ENCODE measurements at places on chromosomes 16 and 17.

- DNase-seq, result no peak
Measured at GRCh38 chr16:63568164-63568563, 1531.9 kb upstream of the CDH8 start.

GRCh38 chr17:8368193-8368592 is 8.3 kb downstream of the KRABD2 start:
- no peak for DNase-seq

DNA sequence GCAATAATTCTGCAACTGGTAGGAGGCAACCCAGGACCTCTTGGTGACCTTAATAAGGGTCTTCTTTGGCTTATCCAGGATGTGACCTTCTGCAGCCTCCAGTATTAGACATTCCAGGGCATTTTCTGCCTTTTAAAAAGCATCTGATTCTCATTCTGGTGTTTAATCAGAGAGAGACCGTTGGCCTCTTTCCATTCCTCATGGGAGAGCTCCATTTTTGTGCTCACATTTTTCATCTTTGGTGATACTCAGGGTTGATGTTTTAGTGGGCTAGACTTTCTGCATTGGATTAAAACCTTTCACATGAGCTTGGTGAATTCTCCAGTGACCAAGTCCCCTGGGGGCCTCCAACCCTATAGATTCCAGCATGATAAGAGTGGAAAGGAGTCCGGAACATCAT is 150.2 kb upstream of the CACNG5 start:
- no peak for DNase-seq

- no peak for DNase-seq
Measured at GRCh38 chr17:76988796-76989195, 120.6 kb downstream of the MGAT5B start.

DNA sequence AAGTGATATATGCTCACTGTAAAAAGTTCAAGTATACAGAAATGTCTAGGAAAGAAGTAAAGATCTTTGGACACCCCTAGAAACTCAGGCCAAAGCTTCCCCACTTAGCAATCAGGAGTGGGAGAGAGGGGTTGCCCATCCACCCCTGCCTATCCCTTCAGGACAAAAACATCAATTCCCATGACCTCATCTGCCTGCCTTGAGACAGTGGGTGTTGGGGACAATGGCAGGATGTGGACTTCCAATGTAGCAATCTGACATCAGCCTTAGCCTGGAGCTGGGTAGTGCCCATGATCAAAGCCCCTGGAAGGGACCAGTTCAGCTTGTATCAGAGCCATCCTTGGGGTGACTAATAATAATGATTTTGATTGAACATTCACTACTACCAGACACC is 18.1 kb downstream of the ITPRIPL2 start:
- DNase-seq, result no peak

- DNase-seq, result no peak
Measured at GRCh38 chr16:15644267-15644961, 1.5 kb upstream of the MARF1 start.

DNA sequence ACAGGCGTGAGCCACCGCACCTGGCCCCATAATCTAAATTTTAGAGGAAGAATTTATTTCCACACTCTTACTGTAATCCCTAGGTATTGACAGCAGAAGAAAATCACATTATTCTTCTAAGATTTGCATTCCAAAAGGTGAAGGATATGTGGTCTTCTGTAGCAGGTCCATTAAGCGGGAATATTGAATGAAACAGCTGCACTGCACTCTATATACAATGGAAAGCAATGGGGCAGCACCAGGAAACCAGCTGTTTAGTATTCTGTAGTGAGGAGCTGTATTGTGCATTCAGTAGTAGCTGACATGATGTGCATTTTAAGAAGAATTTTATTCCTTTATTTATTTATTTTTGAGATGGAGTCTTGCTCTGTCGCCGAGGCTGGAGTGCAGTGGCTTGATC is 49.6 kb downstream of the PSMD12 start:
- no peak for DNase-seq

DNA sequence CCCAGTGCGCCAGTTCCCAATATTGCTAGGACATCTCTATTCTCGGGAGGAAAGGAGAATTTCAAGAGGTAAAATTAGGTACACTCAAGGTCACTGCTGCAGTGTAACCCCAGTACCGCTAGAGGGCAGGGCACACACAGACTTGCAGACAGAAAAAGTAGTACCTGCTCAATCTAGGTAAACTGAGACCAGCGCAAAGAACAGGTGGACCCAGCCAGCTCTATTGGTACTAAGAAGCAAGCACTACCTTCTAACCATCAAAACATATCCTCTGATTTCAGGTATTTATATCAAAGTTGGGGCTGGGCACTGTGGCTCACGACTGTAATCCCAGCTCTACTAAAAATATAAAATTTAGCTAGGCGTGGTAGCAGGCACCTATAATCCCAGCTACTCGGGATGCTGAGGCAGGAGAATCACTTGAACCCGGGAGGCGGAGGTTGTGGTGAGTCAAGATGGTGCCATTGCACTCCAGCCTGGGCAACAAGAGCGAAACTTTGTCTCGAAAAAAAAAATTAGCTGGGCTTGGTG is 3.6 kb upstream of the WDR81 start:
- DNase-seq, result peak; percentile 86

DNA sequence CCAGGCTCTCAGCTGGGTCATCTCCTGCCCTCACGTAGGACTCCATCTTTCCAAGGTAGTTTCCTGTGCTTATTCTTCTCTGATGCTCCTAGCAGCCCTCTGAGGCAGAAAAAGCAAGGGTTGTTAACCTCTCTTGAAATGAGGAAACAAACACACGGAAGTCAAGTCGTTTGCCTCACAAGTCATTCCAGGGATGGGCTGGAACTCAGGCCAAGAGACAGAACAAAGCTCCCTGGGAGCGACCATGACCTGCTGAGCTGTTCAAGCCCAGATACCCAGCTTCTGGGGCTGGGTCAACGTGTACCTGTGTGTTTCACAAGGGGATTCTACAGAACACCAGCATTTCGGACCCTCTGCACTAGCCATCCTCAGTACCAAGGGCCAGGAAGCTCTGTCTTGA is 28.1 kb downstream of the SRL start:
- no peak for DNase-seq

DNA sequence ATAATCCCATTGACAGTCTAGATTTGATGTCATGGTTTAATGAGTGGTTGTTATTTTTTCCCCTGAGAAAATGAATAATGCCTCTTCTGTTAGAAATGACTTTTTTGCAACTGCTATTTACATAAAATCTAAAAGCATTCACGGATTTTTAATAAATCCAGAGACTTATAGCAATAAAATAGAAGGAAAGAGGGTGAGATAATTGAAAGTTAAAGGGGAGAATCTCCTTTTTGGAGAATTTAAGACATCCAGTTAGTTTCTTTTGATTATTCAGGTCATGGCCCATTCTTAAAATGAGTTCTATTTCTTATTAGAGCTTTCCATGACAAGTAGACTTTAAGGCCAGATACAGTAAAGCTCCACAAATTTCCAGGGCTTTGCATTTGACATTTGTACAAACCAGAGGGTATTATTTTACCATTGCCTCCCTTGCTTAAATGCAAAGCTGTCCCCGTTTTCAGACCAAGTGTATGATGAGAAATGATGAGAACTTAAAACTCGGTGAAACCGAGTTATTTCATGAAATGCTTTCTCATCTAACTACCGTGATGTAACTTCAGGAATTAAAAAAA is 789.0 kb upstream of the SOX9 start:
- DNase-seq, result no peak

DNA sequence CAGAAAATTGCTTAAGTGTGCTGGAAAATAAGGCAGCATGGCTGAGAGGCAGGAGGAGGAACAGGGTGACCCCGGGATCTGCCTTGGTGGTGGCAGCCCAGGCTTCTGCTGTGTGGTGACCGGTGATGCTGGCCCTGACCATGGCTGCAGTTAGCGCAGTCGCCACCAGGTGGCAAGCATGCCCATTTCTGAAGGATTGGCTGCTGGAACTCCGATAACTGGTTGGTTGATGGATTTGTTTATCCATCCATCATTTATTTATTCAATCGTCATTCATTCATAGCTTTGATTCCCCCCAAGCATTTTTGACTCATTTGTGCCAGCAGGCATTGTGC is 29.1 kb upstream of the ITGA3 start:
- DNase-seq, result peak; percentile 95

DNA sequence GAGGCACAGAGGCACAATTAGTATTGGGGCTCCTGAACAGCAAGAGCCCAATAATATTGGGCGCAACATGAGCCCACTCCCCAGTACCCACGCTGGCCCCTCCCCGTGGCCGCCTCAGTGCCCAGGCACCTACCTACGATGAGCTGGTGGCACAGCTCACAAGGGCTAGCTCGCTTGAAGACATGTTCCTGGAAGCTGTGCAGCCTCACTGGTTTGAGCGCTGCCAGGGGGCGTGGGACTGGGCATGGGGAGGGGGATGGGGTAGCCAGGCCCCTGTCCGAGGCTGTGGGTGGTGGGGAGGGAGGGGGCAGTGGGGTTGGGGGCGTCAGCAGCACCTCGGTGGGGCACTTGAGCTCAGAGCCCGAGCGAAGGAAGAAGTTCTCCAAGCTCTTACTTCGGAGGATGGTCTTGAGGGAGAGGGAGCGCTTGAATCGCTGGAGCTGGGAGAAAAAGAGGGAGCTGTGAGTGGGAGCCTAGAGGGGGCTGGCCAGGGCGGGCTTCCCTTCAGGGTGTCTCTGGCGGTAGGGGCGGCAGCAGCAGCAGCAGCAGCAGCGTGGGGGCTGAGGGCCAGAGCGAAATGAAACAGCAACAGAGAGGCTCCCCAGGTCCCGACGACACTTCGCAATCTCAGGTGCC is 7.9 kb downstream of the STAC2 start:
- DNase-seq, result no peak

GRCh38 chr17:59126809-59127417 is 20.2 kb upstream of the TRIM37 start:
- no peak for DNase-seq

GRCh38 chr17:47730681-47731080 is 2.4 kb upstream of the TBX21 start:
- DNase-seq, result peak; percentile 54

GRCh38 chr17:19672009-19672750 is 23.6 kb downstream of the ALDH3A2 start:
- no peak for DNase-seq

DNA sequence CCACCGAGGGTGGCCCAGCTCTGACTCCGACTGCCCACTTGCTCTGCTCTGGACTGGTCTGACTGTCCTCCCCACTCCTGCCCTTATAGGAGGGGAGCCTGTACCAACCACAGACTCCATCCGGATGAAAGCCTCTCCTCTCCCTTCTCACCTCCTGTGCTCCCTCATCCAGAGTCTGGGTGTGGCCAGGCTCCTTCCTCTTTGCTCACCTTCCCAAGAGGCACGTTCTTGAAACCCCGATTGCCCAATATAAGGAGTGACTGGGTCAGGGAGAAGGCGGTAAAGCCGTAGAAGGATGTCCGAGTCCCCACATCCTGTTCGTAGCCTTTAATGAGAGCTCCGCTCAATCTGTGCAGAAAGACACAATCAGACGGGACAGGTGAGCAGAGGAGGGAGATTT is 17.1 kb downstream of the ST6GALNAC1 start:
- DNase-seq, result no peak

GRCh38 chr17:73847952-73848351 is 203.7 kb upstream of the SDK2 start:
- no peak for DNase-seq

- no peak for DNase-seq
Measured at GRCh38 chr17:27952366-27952765, 59.2 kb upstream of the LYRM9 start.

GRCh38 chr17:33864758-33865229 is 390.3 kb upstream of the CCL2 start:
- DNase-seq, result no peak

DNA sequence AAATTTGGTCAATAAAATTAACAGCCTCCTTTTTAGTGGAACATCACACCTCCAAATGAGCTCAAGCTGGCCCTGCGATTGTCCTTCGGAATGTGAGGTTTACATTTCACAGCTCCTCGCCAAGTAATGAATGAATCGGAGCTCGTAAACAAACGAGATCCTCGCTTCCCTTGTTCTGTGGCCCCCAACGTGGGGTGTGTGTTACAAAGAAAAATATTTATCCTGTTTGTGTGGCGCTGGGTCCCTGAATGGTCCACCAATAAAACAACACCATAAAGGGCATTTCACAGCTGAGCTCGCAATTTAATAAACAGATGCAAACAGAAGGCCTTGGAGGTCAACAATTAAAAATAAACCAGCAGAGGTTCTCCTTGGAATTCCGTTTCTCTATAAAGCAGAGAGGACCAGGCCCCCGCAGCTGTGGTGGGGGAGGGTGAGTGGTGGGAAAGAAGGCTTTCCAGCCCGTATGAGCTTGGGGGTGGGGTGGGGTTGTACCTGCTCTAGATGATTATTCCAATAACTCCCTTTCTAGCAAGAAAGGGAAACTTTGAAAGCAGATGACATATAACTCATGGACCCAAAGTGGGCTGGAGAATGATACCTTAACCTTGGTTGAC is 393.9 kb upstream of the SALL1 start:
- no peak for DNase-seq

- DNase-seq, result no peak
Measured at GRCh38 chr17:34301986-34302385, 16.4 kb downstream of the CCL11 start.

- no peak for DNase-seq
Measured at GRCh38 chr17:6671431-6671830, 19.9 kb downstream of the C17orf100 start.

DNA sequence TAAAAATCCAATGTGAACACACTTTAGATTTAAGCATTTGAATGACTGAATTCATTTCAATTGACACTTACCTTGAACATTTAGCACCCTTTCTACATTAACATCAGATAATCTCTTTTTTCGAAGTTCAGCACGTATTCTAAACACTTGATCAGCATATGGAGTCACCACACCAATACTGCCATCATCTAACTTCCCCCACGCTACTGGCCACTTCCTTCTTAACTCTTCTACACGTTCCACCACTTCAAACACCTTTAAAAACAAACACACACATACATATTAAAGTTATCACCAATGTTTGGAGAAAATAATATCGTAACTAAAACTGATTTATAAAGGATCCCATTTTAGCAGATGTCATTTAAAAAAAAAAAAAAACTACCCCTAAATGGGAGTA is 93.5 kb downstream of the CACNG1 start:
- no peak for DNase-seq

- no peak for DNase-seq
Measured at GRCh38 chr17:55037828-55038227, 69.3 kb downstream of the STXBP4 start.

- DNase-seq, result no peak
Measured at GRCh38 chr17:65683428-65683827, 122.0 kb upstream of the AXIN2 start.

- DNase-seq, result no peak
Measured at GRCh38 chr16:8899709-8900317, 17.7 kb downstream of the LITAFD start.

- DNase-seq, result no peak
Measured at GRCh38 chr16:26658915-26659314, 407.8 kb upstream of the C16orf82 start.

DNA sequence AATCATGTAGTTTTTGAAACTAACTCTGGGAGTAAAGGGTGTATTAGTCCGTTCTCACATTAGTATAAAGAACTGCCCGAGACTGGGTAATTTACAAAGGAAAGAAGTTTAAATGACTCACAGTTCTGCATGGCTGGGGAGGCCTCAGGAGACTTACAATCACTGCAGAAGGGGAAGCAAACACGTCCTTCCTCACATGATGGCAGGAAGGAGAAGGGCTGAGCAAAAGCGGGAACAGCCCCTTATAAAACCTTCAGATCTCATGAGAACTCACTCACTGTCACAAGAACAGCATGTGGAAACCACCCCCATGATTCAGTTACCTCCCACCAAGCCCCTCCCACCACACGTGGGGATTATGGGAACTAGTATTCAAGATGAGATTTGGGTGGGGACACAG is 256.5 kb upstream of the TNRC6C start:
- DNase-seq, result peak; percentile 11

Measured in activated CD8-positive, alpha-beta memory T cell treated with anti-CD3 and anti-CD28 coated beads for 24 hours (primary cell).